GM23248 (cell line): ENCODE measurements at places on chromosomes 1 and 21.

DNA sequence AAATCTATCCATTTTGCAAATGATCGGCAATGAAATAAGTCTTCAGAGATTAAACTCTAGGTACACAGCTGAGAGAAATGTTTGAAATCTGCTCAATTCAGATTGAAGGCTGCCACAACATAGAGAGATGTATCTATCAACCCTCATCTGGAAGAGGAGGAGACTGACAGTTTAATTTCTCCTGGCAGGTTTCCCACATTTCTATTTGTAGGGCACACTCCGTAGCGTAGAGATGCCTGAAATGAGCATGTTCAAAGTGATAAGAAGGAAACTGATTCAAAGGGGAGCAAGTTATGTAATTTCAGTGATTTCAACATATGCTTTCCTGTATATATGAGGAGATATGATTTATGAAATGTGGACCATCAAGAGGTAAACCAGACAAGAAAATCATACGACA is 44.1 kb downstream of the NIBAN1 start:
- DNase-seq = no peak

GRCh38 chr1:3651930-3652547 is at the start of gene TP73:
Gene TP73, plus strand, starts transcription at chr1:3652516. Its CDS starts 29,850 bp downstream, at chr1:3682366.
- DNase-seq = peak; percentile 25

DNA sequence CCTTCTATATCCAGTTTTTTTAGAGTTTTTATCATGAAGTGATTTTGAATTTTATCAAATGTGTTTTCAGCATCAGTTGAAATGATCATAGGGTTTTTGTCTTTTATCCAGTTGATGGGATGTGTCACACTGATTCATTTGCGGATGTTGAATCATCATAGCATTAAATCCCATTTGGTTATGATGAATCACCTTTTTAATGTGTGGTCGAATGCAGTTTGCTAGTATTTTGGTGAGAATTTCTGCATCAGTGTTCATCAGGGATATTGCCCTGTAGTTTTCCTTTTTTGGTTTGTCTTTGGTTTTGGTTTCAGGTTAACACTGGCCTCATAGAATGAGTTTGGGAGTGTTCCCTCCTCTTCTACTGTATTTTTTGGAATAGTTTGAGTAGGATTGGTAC is 80.3 kb downstream of the DIRAS3 start:
- DNase-seq = peak; percentile 91

- peak; percentile 63 for DNase-seq
These were observed 890.6 kb downstream of the KCNT2 start for GRCh38 chr1:195717651-195718050.

- peak; percentile 81 for DNase-seq
These were observed 97.8 kb upstream of the ZC3H11B start for GRCh38 chr1:219710529-219711194.

DNA sequence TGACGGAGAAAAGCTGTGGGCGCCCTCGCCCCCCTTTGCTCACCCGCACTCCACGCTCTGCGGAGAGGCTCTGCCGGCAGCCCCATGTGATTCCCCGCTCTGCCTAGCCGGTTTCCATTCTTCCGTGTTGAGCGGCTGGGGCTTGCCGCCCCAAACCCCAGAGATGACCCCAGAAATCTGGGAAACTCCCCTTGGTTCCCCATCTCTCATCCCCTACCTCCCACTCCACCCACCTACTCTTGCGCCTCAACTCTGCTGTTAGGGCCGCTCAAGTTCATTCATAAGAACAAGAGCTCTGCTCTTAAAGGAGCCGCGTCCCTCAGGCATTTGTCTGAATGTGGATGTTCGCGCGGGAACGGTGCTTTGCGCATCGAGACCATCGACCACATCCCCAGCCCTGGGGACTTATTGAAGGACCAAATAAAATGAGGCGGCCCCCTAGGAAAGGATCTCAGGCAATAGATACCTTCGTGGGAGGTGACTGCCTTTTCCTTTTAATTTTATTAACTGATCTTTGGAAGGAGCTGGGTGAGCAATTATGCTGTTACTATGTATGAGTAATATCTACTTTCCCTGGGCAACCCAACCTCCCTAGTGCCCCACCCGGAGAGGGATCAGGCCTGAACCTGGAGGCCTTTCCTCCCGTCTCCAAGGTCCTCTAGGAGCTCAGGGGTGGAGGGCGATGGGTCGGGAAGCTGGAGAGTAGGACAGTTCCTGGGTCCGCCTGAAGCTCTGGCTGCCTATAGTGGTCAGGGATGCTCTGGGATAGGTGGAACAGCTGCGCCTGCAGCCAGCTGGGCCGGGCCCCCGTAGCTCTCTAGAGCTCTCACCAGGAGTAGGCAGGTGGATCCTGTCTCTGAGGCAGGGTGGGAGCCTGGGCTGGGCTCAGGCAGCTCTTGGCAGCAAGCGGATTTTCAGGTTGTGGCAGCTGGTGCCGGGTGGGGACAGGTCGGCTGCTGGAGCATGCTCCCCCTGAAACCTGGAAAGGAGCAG is 898 bp downstream of the MFSD2A start:
- peak; percentile 84 for DNase-seq

GRCh38 chr1:162235241-162235800 is 141.3 kb downstream of the SPATA46 start:
- DNase-seq = peak; percentile 90

DNA sequence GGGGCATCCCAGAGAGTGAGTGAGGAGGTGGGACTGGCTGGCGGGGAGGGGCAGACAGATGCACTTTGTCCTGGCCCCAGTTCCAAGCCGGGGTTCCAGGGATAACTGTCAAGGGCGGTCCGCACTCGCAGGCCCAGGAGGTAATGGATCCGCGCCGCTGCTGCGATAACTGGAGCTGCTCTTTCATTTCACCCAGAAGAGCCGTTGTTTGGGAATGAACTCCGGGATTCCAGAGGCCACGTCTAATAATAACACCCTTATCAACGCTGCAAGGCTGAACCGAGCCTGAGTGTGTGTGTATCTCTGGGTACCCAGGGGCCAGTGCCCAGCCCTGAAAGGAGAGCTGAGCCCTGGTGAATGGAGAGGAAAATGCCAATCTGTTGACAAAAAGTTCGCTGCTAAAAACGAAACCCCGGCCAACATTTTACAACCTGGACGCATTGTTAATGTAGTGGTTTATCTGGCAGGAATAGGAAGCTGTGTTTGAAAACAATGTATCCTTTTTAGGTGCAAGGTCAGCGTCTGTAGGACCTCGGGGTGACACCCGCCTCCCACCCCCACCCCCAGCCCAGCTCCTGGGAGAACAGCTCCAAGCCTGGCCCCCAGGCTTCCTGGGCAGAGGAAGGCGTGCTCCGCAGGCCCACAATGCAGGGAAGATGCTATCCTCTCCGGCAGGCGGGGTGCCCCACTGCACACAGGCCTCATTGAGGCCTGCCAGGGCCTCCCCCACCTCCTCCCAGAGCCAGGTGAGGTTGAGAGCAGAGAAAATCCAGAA is 119.7 kb downstream of the PROX1 start:
- DNase-seq = peak; percentile 3

DNA sequence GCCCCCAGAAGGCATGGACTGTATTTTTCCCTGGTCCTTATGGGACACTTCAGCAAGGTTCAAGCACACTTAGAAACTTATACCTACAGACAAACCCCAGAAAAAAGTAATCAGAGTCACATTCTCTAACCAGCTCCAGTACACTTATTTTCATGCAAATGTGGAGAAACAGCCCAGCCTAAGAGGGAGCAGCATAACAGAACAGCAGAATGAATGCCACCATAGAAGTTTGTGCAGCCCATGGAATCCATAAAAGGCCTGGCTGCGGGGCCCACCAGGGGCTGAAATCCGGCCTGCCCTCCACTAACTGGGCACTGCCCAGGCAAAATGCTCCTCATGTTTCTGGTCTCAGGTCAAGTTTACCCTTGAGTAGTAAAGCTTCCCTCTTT is 60.4 kb upstream of the ATP1A1 start:
- no peak for DNase-seq

- DNase-seq = no peak
These were observed 4.3 kb downstream of the RAB25 start for GRCh38 chr1:156065212-156065611.

GRCh38 chr1:38727684-38728584 is 131.6 kb downstream of the RRAGC start:
- peak; percentile 60 for DNase-seq

GRCh38 chr1:180614730-180615129 is 17.1 kb upstream of the XPR1 start:
- no peak for DNase-seq

- no peak for DNase-seq
These were observed 393.5 kb upstream of the ADGRL2 start for GRCh38 chr1:81407000-81407821.

DNA sequence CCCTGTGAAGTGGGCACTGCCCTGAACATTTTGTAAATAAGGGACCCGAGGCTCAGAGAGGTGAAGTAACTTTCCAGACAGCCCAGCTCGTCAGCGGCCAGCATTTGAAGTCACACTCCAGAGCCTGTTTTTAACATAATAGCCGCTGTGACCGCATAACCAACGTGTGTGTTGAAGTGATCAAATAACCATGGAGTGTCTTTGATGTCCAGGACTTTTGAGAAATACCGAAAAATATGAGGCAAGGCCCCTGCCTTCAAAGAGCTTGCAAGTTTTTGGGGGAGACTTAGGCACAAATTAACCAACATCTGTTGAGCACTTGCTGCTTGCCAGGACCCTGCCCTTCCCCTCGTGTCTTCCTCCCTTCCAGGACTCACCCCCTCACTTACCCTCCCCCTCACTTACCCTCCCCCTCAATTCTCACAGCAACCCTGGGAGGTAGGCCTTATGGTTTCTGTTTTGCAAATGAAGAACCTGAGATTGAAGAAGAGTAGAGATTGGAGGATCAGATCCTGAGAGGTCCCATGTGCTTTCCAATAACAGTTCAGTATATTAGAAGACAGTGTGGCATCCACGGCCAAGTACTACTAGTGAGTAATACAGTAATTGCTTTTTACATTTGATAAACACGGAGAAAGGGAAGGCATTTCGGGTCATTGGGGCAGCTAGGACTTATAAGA is 1.3 kb upstream of the SLC16A1 start:
- peak; percentile 94 for DNase-seq

DNA sequence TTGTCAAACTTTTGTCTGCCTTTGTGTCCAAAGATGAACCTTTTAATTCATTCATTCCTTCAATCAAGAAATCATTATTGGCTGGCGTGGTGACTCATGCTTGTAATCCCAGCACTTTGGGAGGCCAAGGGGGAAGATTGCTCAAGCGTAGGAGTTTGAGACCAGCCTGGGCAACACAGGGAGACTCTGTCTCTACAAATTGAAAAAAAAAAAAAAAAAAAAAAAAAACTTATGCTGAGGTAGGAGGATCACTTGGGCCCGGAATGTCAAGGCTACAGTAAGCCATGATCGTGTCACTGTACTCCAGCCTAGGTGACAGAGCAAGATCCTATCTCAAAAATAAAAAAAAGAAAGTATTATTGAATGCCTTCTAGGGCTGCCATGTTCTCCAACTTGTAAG is 51.3 kb upstream of the CXADR start:
- DNase-seq = peak; percentile 62

DNA sequence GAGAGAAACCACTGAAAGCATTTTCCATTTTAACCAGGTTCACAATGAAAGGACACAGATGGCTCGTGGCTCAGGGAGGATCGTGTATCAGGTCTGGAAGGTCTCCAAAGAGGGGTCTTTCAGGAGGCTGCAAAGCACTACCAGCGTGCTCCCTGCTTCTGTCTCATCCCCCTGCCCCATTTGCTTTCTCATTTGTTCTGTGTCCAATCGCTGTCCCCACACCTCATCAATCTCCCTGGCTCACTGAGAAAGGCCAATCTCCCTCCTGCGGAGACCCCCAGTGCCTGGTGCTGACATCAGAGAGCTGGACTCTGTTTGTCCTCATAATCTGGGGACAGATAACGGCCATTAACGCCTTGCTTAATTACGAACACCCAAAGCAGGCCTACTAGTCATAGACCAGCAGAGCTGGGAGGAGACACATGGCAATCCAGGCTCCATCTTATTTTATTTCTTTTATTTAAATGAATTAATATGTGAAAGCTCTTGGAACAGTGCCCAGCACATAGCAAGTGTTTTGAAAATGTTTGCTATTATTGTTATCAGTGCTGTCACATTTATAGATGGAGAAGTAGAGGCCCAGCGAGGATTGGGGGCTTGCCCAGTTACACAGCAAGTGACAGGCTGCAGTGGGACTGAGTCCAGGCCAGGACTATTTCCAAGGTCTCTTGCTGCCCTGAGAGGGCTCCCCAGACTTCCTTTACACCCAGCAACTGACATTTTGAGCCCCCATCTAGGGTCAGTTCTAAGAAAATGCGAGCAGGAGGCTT is 341.0 kb upstream of the USP24 start:
- DNase-seq = no peak

DNA sequence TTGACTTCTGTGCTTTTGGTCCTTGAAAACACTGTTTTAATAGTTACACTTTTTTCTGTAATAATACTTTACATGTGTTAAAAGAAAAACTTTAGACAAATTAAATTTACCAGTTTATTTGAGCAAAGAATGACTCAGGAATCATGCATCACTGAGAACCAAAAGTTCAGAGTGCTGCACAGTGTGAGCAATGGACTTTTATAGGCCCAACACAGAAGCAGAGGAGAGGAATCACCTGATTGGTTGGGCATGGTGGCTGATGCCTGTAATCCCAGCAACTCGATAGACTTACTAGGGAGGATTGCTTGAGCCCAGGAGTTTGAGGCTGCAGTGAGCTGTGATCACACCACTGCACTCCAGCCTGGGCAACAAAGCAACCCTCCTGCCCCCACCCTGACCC is 29.3 kb downstream of the ZNF648 start:
- DNase-seq = peak; percentile 20

DNA sequence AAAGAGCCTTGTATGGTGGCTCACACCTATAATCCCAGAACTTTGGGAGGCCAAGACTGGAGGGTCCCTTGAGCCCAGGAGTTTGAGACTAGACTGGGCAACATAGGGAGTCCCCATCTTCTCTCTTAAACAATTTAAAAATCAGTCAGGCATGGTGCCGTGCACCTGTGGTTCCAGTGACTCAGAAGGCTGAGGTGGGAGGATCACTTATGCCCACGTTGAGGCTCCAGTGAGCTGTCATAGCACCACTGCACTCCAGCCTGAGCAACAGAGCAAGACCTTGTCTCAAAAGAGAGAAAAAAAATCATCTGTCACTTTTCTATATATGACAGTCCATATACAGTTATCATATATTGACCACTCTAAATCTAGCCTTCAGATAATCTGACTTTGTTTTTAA is 658.3 kb downstream of the LTN1 start:
- DNase-seq = no peak

GRCh38 chr1:183195142-183195574 is 9.1 kb downstream of the LAMC2 start:
- peak; percentile 71 for DNase-seq

- DNase-seq = peak; percentile 5
These were observed at the start of gene IL12RB2 for GRCh38 chr1:67307251-67308060. Gene IL12RB2, plus strand, starts transcription at chr1:67307873. Its CDS starts 12,496 bp downstream, at chr1:67320369.

- DNase-seq = peak; percentile 77
These were observed 7.7 kb upstream of the LMNA start for GRCh38 chr1:156106624-156107488.

DNA sequence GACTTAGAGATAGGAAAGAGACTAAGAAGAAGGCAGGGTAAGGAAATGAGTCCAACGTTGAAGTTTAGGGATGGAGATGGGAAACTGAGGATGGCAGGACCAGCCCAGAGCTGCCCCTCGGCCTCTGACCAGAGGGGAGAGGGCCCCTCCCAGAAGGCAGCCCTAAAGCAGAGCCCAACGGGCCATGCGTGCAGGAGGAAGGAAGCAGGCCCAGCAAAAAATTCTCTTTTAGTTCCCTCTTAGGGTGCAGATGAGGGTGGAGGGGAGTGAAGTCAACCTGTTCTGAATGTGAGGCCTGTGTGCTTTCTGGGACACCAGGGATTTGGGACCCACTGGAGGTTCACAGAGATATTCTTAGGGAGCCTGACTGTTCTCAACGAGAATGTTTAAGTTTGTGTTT is 225.4 kb downstream of the RHOU start:
- DNase-seq = no peak
